Activated CD8-positive, alpha-beta memory T cell treated with anti-CD3 and anti-CD28 coated beads for 48 hours (primary cell): ENCODE measurements at places on chromosomes 2 and 18.

DNA sequence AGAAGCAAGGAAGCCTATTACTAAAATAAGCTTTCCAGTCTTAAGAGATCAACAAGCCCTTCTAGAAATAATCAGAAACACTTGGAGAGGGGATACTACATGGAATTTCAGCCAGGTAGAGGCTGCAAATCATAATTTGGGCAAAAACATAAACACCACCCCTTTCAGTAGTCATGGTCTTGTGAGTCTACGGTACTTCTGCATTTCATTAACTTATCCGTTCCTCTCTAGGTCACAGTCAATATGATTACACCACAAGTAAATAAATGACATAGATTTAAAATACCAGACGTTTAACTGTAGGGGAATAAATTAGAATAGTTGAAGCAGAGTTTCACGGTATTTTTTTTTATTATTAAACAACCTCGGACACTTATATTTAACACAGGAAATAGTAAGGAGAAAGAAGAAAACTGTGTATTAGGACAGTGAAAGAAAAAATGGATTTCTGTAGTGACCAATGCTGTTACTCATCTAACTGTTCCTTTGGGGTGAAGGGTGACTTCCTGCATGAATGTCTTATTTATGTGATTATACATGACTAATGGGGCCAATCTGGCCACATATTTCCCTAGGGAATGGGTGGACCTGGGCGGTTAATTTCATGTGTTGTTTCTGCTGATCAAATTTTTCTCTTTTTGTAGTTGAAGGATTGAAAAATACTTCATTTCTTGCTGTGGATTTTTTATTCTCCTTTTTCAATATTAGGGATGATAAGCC is 456.6 kb upstream of the UBE2E3 start:
- DNase-seq: no peak

GRCh38 chr2:170812710-170813600 is 3.7 kb upstream of the GAD1 start:
- no peak for DNase-seq

- no peak for DNase-seq
Observed at GRCh38 chr2:10440736-10441135, 7.4 kb downstream of the ODC1 start.

GRCh38 chr2:144607891-144608521 is 88.1 kb upstream of the ZEB2 start:
- DNase-seq: no peak

GRCh38 chr2:12167525-12168317 is 421.3 kb downstream of the LPIN1 start:
- no peak for DNase-seq

GRCh38 chr2:59301466-59302402 is 1060.6 kb upstream of the FANCL start:
- DNase-seq: no peak

GRCh38 chr2:86249579-86250391 is 50.5 kb downstream of the MRPL35 start:
- no peak for DNase-seq

DNA sequence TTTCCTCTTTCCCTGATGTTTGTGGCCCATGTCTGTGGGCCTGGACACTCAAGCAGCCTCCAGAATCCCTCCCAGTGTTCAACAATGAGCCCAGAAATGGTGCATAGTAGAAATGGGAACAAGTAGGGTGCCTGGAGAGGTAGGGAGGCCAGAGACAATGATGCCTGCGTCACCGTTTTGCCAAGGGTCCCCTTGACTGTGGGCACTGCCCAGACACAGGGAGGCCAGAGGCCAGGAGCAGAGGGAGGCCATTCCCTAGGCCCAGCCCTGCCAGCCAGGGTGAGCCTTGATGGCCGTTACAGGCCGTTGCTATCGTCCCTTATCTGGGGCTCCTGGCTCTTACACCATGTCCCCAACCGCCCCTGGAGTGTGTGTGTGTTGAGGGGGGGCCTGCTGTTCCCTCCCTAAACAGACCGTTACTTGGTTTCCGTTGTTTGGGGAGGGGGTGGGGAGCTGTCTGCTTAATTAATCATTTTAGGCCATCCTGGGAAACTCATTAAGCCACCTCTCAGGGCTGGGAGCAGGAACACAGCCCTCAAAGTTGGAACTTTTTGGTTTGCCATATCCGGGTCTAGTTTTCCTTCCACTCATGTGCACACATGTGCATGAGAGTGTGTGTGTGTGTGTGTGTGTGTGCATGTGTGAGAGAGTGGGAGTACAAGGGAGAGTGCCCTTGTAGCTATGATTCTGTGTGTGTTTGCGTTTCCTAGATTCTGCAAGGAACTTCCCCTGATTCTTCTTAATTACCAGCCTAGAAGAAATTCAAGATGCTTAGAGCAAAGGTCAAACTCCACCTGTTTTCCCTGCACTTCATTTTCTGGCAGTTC is 135.2 kb upstream of the HAAO start:
- no peak for DNase-seq
